Progenitor cell of endocrine pancreas (in vitro differentiated cells): ENCODE measurements at places on chromosomes 11 and 22. TPM values are rescaled to one million over a fixed set of nuclear protein-coding genes. Genes with fewer than 3 reads are reported as not detected.

Gene CARNS1
- total RNA-seq = 0.29 and 0.53 TPM in 2 replicates

Gene ACR
- total RNA-seq = 0.62 TPM in 1 of 2 replicates, not detected in the other

Gene TTC38
- total RNA-seq = 43.4 and 47.3 TPM in 2 replicates

Gene SLC22A6
- not detected in 2 replicates for total RNA-seq

GRCh38 chr22:29815580-29815979 lies 22.5 kb downstream of the ASCC2 start:
- peaks cover 23% of the 10 kb centered on the region for H3K36me3 ChIP-seq
- H3K27me3 ChIP-seq = no peaks in the 10 kb centered on the region
- no peak for DNase-seq
- H3K27ac ChIP-seq = no peak overlapping the region

DNA sequence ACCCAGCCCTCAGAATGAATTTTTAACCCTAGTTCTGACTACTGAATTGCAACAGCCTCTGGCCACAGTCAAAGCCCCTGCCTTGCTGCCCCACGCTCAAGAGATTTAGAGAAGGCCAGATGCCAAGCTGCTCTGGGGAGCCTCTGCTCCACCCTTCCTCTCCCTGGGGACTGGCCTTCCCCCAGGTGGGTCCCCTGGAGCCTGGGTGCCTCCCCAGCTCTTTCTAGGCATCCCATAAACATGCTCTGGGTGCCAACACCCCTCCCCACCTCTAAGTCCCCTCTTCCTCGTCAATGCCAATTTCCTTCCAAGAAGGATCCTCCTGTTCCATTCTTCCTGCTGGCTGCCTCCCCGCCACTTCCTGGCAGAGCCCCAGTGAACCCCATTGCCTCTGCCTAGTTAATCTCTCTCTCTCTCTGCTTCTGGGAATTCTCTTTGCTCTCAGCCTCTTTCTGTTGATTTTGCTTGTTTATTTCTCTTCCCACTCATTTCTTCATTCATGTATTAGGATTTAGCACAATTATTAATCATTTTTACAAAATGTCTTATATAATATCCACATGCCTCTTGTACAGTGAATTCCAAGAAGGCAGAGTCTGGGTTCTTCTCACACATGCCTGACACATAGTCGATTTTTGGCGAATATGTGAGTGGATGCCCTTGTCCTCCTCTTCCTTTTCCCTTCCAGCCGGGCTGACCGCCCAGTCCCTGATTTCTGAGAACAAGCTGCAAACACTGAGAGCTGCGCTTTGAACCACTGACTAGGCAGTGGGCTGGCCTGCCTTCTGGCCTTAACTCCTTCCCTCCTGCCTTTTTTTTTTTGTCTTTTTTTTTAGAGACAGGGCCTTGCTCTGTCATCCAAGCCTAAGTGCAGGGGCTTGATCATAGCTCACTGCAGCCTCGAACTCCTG lies 17.5 kb downstream of the UQCR10 start:
- H3K27me3 ChIP-seq = peaks cover 8% of the 10 kb centered on the region
- no peak overlapping the region for H3K4me3 ChIP-seq
- H3K4me1 ChIP-seq = peaks cover 52% of the 10 kb centered on the region
- H3K36me3 ChIP-seq = peaks cover 12% of the 10 kb centered on the region
- no peak for DNase-seq
- peak overlapping the region; percentile 77 for H3K27ac ChIP-seq

DNA sequence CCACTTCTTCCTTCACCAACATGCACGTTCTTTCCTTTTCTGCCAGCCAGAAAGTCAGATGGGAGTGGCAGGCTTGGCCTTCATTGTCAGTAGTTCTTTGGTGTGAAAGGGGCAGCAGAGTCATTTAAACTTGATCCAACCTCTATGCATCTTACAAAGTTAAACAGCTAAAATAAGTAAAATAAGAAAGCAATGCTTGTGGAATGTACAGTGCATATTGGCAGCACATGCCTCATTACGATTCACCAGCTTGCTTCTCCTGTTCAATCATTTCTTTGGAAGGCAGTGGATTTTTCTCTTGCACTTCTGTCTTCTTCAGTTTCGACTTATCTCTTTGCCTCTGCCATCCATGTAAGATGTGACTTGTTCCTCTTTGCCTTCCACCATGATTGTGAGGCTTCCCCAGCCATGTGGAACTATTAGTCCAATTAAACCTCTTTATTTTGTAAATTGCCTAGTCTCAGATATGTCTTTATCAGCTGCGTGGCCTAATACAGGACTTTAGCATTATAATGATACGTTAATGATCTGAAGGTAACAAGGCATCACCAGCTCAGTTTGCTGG lies 14.8 kb downstream of the LGALS12 start:
- H3K36me3 ChIP-seq = peaks cover 19% of the 10 kb centered on the region
- no peak overlapping the region for H3K27ac ChIP-seq
- H3K4me1 ChIP-seq = peaks cover 4% of the 10 kb centered on the region
- no peak overlapping the region for H3K4me3 ChIP-seq

DNA sequence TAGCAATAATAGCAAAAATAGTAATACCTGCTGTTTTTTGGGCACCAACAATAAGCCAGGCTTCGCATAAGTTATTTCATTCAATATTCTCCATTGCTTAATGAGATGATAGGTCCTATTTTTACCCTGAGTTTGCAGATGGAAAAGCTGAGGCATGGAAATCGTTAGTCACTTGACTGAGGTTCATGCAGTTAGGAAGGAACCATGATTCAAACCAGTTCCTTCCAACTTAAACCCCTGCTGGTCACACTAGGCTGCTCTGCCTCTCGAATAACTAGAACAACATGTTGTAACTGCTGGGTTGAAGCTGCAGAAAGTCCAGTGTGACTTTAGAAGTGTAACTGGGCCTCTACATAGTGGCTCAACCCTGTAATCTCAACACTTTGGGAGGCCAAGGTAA lies 69.3 kb downstream of the SEZ6L start:
- DNase-seq = no peak
- H3K27me3 ChIP-seq = peaks cover 7% of the 10 kb centered on the region
- H3K36me3 ChIP-seq = no peaks in the 10 kb centered on the region
- no peak overlapping the region for H3K4me3 ChIP-seq
- H3K4me1 ChIP-seq = peaks cover 2% of the 10 kb centered on the region

DNA sequence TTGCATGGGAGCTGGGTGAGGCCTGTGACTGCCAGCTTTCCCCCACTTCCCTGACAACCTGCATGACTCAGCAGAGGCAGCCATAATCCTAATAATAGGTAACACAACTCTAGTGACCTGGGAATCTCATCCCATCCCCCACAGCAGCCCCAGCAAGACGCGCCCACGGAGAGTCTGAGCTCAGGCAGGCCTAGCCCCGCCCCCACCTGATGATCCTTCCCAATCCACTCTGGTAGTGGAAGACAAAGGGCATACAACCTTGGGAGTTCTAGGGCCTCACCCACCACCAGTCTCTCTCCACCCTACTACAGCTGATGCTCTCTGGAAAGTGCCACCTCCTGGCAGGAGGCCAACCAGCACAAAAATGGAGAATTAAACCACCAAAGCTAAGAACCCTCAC lies 60.3 kb downstream of the CWF19L2 start:
- H3K27ac ChIP-seq = peak overlapping the region; percentile 91
- peaks cover 46% of the 10 kb centered on the region for H3K36me3 ChIP-seq
- no peak overlapping the region for H3K4me3 ChIP-seq
- H3K27me3 ChIP-seq = no peaks in the 10 kb centered on the region
- H3K4me1 ChIP-seq = peaks cover 5% of the 10 kb centered on the region

GRCh38 chr11:128878455-128878854 lies 11.4 kb upstream of the KCNJ1 start:
- H3K27ac ChIP-seq = no peak overlapping the region
- H3K4me1 ChIP-seq = peaks cover 2% of the 10 kb centered on the region

DNA sequence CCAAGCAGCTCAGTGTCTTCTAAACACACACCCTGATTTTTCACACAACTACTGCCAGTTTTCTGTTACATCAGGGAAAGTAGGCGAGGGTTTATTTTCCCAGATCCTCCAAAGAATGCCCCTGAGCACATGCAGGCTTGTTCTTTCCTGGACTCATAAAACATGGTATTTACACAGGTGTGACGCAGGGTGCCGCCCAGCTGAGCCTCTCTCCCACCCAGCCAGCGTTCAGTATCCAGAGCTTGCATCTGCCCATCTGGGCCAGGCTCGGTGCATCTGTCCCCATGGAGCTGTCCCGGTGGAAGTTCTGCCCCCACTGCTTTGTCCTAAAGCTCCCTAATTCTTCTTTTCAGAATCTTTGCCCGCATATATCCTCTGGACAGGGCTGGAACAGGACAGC lies 44.8 kb upstream of the ISX start:
- H3K27ac ChIP-seq = peak overlapping the region; percentile 79
- no peak for DNase-seq
- H3K4me1 ChIP-seq = peaks cover 5% of the 10 kb centered on the region
- no peak overlapping the region for H3K4me3 ChIP-seq
- peaks cover 15% of the 10 kb centered on the region for H3K27me3 ChIP-seq
- no peaks in the 10 kb centered on the region for H3K36me3 ChIP-seq

- peaks cover 44% of the 10 kb centered on the region for H3K4me1 ChIP-seq
- DNase-seq = peak; percentile 73
- H3K27ac ChIP-seq = peak overlapping the region; percentile 4
- H3K4me3 ChIP-seq = no peak overlapping the region
- H3K27me3 ChIP-seq = peaks cover 7% of the 10 kb centered on the region
- H3K36me3 ChIP-seq = no peaks in the 10 kb centered on the region
These were observed 5.2 kb downstream of the FXYD2 start for GRCh38 chr11:117819096-117820040.

- H3K27me3 ChIP-seq = no peaks in the 10 kb centered on the region
- H3K36me3 ChIP-seq = peaks cover 1% of the 10 kb centered on the region
These were observed 6.8 kb downstream of the TOM1 start for GRCh38 chr22:35306350-35306967.

DNA sequence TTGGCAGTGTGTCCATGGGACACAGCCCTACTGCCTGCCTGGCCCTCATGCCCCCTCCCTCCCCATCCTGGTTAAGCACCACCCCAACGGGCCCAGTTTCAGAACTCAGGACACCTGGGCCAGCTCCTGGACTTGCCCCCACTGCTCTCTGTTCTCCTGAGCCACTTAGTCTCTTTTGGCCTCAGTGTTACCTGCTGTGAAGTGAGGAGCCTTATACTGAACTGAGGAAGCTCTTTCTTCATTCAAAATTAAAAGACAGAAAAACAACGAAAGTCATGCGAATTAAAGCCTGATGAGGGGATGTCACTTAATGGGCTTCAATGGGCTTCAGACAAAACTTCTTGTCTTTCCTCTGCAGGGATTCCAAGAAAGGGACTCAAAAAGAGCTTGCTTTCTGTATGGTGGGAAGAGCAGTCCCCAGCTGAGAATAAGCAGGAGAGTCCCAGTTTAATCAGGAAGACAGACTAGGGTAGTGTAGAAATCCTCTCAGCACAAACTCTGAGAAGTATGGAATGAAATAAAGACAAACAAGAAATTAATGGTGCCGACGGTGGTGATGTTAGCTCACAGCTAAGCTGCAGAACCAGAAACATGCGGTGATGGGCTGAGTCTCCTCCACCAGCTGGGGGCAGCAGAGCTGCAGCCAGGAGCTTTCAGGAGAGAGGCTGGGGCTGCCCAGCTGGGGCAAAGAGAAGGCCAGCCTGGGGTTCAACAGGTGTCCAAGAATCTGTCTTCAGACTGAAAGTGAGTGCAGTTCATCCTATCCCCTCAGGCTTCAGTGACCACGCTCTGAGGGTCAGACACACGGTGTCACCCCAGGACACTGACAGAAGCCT lies 101.0 kb downstream of the GGTLC2 start:
- H3K4me3 ChIP-seq = no peak overlapping the region
- H3K4me1 ChIP-seq = no peaks in the 10 kb centered on the region
- H3K27me3 ChIP-seq = peaks cover 56% of the 10 kb centered on the region
- no peak overlapping the region for H3K27ac ChIP-seq

- H3K4me3 ChIP-seq = no peak overlapping the region
- H3K27ac ChIP-seq = no peak overlapping the region
- DNase-seq = no peak
- H3K4me1 ChIP-seq = no peaks in the 10 kb centered on the region
- H3K36me3 ChIP-seq = peaks cover 17% of the 10 kb centered on the region
These were observed 64.2 kb downstream of the MED15 start for GRCh38 chr22:20571531-20572007.

- no peak overlapping the region for H3K4me3 ChIP-seq
- no peak for DNase-seq
- peaks cover 12% of the 10 kb centered on the region for H3K4me1 ChIP-seq
- H3K36me3 ChIP-seq = no peaks in the 10 kb centered on the region
- H3K27me3 ChIP-seq = peaks cover 54% of the 10 kb centered on the region
These were observed 8.8 kb downstream of the SCUBE1 start for GRCh38 chr22:43334378-43334777.
